Brain (organoid and tissue), 16 donors: ENCODE measurements at places on chromosomes 12 and 14.

GRCh38 chr14:79165471-79166090, 995.4 kb downstream of the NRXN3 start:
- DNase-seq = no peak

DNA sequence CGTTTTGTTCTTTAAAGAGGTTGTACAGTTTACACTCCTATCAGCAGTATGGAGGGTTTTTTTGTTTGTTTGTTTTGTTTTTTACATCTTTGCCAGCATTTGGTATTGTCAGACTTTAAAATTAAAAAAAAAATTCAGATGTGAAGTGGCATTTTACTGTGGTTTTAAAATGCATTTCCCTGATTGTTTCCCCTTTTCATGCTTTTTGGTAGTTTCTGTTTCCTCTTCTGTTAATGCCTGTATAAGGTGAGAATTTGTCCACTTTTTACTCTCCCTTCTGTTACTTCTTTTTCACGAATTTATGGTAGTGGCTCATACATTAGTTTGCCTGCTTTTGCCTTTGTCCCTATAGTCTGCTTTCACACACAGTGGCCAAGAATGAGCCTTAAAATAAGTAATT, 36.6 kb downstream of the MNAT1 start:
- no peak for DNase-seq

DNA sequence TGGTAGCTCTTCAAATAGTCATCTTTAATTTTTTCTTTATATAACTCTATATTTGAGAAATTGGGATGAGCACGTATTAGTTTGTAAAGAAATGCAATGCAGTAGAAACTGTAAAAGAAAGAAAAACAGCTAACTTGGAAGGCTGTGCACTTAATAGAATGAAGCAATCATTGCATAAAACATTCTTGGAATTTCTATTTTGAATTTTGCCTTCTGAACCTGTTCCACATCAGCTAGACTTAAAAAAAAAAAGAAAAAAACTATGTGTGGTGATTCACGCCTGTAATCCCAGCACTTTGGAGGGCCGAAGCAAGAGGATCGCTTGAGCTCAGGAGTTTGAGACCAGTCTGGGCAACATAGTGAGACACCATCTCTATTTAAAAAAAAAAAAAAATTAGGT, 29.4 kb downstream of the SCN8A start:
- DNase-seq = no peak

DNA sequence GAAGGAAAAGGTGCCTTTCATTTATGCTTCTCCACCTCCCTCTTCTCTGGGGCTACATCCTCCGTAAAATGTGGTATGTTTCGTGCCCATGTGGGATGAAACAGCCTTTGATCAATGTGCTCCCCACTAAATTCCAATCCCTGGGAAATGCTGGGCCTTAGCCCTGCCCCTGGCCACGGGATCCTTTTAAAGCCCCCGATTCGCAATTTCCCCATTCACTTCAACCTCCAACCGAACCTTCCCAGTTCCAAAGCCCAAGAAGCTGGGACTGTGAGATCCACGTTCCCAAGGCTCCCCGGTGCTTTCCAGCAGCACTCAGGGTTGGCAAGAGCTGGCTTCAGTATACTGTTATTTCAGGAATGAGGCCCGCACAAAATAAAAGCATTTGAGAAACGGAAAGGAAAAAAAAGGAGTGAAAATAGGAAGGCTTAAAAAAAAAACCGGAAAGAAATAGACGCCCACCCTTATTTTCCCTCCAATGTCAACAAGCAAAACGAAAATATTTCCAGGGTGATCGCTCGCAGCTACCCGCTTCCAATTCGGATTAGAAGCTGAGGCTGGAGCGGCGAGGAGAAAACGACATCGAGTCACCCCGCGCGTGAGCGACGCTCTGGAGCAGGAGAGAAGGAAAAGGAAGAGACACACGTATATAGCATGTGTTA, 1.3 kb upstream of the FOXG1 start:
- peak; percentile 71 for DNase-seq

DNA sequence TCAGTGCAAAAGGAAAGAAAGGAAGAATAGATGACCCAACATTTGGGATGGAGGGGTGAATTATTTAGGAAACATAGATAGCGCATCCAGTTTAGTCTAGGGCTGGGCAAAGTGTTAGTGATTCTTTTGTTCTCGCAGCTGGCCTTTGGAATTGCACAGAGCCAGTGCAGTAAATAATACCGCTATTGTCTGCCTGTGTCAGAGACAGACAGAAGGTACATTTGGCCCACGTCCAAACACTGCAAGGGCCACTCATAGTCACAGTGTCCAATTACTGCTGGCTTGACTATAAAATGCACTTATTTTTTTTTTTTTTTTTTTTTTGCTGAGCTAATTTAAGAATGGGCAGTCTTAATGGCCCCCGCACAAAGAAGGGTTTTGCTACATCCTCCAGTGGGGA, 638.6 kb downstream of the BCL11B start:
- DNase-seq = peak; percentile 83

GRCh38 chr12:50224026-50224692, 57.0 kb upstream of the CERS5 start:
- no peak for DNase-seq

DNA sequence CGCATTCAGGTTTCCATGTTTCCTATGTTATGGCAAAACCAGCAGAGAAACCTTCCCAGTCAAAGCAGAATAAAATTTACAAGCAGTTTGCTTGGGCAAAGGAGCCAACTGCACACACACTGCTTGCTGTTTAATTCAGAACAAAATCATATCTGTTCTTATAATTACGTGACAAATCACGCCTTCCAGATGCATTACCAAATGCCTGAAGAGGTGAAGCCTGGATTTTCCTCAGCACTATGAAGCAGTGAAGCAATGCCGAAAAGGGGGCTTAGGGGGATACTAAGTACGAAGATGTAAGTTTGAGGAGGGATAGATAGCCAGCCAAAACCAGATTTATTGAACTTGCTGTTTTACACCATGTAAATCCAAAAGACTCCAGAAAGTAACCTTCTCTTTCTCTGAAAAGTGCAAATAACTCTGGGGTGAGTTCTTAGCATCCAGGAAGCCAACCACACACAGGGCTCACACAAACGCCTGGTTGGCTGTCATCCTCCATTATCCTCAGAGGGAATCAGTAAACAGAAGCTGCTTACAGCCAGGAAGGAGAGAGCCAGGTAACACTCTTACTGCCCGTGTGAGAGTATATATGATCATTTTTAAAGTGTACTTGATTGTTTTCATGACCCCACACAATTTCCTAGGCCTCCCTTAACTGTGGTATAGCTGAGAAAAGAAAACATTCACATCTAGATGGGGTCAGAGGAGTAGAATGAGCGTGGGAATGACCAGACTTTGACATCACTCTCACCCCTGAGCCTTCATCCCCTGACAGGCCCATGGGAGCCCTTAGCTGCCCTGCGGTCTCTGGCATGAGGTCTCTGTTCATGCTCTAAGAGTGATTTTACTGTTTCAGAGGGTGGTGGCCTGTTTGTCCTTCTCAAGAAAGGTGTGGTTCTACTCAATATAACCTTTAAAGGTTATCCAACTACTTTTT, 442.5 kb downstream of the EGLN3 start:
- DNase-seq = peak; percentile 35
